NAMALWA (cell line): ENCODE measurements at places on chromosomes 7 and 10.
A peak's percentile ranks its signal among the peaks of the same experiment; 100 is the strongest.

DNA sequence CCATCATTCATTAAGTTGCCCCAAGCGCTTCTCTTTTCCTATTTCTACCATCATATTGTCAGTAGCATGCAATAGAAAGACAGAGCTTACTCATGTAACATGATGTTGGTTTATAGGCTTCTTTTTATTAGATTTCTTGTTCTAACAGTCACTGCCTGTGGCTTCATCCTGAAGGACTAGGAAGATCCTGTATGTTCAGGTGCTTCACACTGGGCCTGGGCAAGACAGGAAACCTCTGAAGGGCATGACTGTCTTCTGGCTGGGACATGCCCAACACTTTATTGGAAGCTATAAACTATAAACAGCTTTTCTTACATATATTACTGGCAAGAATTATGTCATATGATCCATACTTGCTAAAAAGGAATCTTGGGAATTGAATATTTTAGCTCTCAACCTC, 258.4 kb upstream of the AKR1E2 start:
- DNase-seq: no peak

DNA sequence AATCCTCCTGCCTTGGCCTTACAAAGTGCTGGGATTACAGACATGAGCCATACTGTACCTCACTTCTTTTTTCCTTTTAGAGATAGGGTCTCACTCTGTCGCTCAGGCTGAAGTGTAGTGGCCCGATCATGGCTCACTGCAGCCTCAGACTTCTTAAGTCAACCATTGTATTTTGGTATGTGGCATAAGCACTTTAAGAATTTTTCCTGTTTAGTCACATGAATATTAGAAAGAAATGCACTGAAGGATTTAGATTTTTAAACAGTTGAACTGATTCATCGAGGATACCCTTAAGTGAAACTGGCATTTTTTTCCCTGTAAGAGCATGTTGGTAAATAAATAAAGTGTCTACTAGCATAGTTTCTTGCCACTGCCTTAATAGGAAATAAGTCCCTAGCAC, 319.3 kb upstream of the CACNA2D1 start:
- no peak for DNase-seq

DNA sequence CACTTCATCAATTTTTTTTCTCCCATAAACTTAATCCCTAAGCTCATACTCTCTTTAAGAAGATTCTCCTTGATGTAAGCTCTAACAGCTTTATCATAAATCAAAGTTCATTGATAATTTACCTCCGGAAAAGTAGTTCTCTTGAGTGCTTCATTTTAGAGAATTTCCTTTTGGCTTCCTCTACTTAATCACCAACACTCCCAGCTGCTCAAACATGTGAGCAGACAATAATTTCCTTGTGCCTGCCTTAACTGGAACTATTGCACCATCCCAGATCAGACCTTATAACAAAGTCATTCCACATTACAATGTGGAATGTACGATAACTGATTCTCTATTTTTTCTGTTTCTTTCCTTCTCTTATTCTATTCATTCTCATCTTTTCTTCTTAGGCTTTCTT, 5.9 kb downstream of the FEZF1 start:
- DNase-seq: no peak

GRCh38 chr7:140342727-140343514, 55.4 kb downstream of the SLC37A3 start:
- DNase-seq: peak; percentile 60
